ENCODE measurements at places on chromosomes 2 and 18. TPM values are rescaled to one million over a fixed set of nuclear protein-coding genes. Genes with fewer than 3 reads are reported as not detected.

Gene UPP2
- not detected for total RNA-seq

Gene TUBA3D
- total RNA-seq = not detected

Gene CCDC148
- not detected for total RNA-seq

Gene UNC80
- total RNA-seq = not detected

Gene NDC80
- 78.9 TPM for total RNA-seq

Gene ELOA2
- not detected for total RNA-seq

Gene CHST9
- not detected for total RNA-seq

Gene UGT1A9
- total RNA-seq = not detected

Gene RNASEH1
- 24.6 TPM for total RNA-seq

Gene ANKRD30BL
- total RNA-seq = not detected

Gene ACMSD
- not detected for total RNA-seq

Gene BCL11A
- total RNA-seq = not detected

Gene TMEM182
- total RNA-seq = 3.2 TPM

Gene ZNF532
- total RNA-seq = 3.4 TPM

Gene DSC2
- total RNA-seq = not detected

Gene TCF4
- total RNA-seq = 0.28 TPM

Gene CSRNP3
- not detected for total RNA-seq

Gene HOXD1
- total RNA-seq = not detected

Gene EEF1B2
- 489 TPM for total RNA-seq

Gene SPDYA
- total RNA-seq = 0.93 TPM

Gene SMAD7
- 31.0 TPM for total RNA-seq

Gene DPYSL5
- total RNA-seq = not detected

Gene CFAP65
- not detected for total RNA-seq

Gene MEMO1
- 40.7 TPM for total RNA-seq

Gene SH3RF3
- 0.45 TPM for total RNA-seq

Gene PPP1R1C
- total RNA-seq = not detected

Gene CNTNAP5
- not detected for total RNA-seq

Gene EGR4
- total RNA-seq = not detected

Gene AGAP1
- total RNA-seq = 1.1 TPM

Gene REG1B
- total RNA-seq = not detected

Gene CDKL4
- total RNA-seq = 0.25 TPM

Gene RBBP8
- 55.0 TPM for total RNA-seq

Gene SLC8A1
- total RNA-seq = 0.45 TPM

Gene POTEI
- total RNA-seq = not detected

Gene LIMS4
- 3.3 TPM for total RNA-seq

Gene TFCP2L1
- 0.28 TPM for total RNA-seq

Gene MYOM1
- total RNA-seq = 2.4 TPM

Gene MROH2A
- not detected for total RNA-seq

Gene DYNAP
- not detected for total RNA-seq

Gene PRKAG3
- total RNA-seq = not detected

Gene CHRND
- not detected for total RNA-seq

Gene DTNA
- total RNA-seq = 0.33 TPM

Measured in activated CD4-positive, alpha-beta memory T cell treated with anti-CD3 and anti-CD28 coated beads, Interleukin-2, amount 10 ng/mL, durations not matched to agents 7 days and 5 days (primary cell).